ENCODE measurements at places on chromosomes 1 and 21. TPM values are rescaled to one million over a fixed set of nuclear protein-coding genes. Genes with fewer than 3 reads are reported as not detected.

DNA sequence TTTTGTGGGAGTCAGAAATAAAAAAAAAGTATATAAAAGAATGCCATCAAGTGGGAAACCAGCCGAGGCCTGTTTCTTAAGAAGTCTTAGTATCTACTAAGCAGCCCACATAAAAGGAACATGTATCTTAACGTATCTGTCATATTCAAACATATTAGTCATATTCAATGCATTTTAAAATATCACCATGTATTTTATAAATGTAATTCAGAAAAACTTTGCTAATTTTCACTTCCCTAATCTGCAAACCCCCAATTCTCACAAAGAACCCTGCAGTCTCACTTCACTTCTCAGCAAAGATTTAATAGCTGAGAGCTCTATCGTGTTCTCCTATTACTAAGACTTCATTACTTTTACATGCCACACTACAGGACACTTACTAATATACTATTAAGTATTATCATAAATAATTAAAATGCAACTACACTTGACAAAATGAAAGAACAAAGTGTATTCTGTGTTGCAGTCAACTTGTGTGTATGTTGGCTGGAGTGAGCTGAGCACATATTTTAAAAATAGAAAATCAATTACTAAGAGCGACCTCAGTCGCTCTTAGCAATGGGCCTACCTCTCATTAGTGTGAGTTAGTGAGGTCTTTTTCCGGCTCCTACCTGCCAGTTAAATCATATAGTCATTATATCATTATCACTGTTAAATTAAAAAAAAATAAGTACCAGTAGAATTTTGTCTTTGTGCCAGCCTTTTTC is 484.3 kb downstream of the LMO4 start:
- DNase-seq, result no peak
- H3K4me3 ChIP-seq, result no peak overlapping the region
- no peak overlapping the region for H3K27ac ChIP-seq
- H3K36me3 ChIP-seq, result no peaks in the 10 kb centered on the region

The LORICRIN gene
- total RNA-seq, result not detected

- H3K27me3 ChIP-seq, result no peaks in the 10 kb centered on the region
- no peaks in the 10 kb centered on the region for H3K4me1 ChIP-seq
- H3K36me3 ChIP-seq, result no peaks in the 10 kb centered on the region
- no peak overlapping the region for H3K27ac ChIP-seq
These were observed 48.9 kb downstream of the ATP6V1G3 start for GRCh38 chr1:198491596-198491995.

DNA sequence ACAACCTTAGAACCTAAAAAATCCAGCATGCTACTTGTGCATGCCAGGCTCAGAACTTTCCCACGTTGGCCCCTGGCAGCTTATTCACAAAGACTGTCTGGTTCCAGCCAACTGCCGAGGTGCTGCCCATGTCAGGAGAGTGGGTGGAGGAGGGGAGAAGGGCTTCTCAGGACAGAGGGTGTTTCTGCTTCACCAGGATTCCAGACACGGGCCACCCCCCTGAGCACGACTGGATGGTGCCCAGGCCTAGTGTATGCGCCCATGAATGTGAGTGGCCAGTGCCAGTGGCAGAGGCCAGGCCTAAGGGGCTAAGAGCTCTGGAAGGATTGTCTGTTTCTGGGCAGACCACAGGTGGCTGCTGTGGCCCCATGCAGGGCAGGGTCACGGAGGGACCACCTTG is 148.2 kb upstream of the COL6A1 start:
- peaks cover 2% of the 10 kb centered on the region for H3K4me1 ChIP-seq
- no peak for DNase-seq
- H3K4me3 ChIP-seq, result no peak overlapping the region
- peaks cover 2% of the 10 kb centered on the region for H3K27me3 ChIP-seq
- no peak overlapping the region for H3K27ac ChIP-seq

GRCh38 chr1:172906778-172907592 is 143.8 kb downstream of the TNFSF18 start:
- H3K36me3 ChIP-seq, result peaks cover 23% of the 10 kb centered on the region
- no peaks in the 10 kb centered on the region for H3K27me3 ChIP-seq
- H3K4me3 ChIP-seq, result peak overlapping the region; percentile 19
- peak overlapping the region; percentile 80 for H3K27ac ChIP-seq
- peaks cover 25% of the 10 kb centered on the region for H3K4me1 ChIP-seq

GRCh38 chr21:39690454-39690853 is 54.5 kb upstream of the IGSF5 start:
- no peak overlapping the region for H3K27ac ChIP-seq
- no peaks in the 10 kb centered on the region for H3K36me3 ChIP-seq
- no peaks in the 10 kb centered on the region for H3K4me1 ChIP-seq
- no peak for DNase-seq
- no peaks in the 10 kb centered on the region for H3K27me3 ChIP-seq

DNA sequence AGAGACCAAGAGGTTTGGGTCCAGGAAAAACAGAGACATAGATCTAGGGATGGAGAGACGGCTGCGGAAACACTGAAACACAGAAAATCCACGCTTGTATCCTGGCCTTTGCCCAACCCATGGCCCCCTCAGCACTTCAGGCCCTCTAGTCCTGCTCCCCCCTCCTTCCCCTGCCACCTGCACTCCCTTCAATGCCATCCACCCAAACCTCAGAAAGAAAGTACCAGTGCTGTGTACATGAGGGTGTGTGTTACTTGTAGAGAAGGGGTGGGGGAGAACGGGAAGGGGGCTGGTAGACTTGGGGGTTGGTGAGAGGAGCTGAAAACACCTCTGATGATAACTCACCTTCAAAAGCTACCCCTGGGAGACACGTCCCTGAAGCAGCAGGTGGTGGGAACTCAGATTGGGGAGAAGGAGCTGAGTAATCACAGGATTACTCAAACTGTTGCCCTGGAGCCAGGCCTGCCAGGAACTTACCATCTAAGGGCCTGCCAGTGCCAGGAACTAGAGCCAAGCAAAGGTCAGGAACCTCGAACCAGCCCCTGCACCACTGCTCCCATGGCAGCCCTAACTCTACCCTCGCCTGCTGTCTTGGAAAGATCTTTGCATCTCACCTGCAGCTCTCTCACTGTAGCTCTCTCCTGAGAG is 11.5 kb downstream of the RORC start:
- no peak overlapping the region for H3K4me3 ChIP-seq
- H3K4me1 ChIP-seq, result peaks cover 26% of the 10 kb centered on the region
- DNase-seq, result no peak
- H3K27ac ChIP-seq, result no peak overlapping the region
